ENCODE measurements at places on chromosomes 1 and 21. TPM values are rescaled to one million over a fixed set of nuclear protein-coding genes. Genes with fewer than 3 reads are reported as not detected.

HEYL gene
- polyA plus RNA-seq, result 0.33 TPM

GRCh38 chr1:94180650-94181049 lies 56.7 kb downstream of the ARHGAP29 start:
- no peak for DNase-seq

GRCh38 chr1:172699111-172699510 lies 40.2 kb downstream of the FASLG start:
- no peak for DNase-seq

DNA sequence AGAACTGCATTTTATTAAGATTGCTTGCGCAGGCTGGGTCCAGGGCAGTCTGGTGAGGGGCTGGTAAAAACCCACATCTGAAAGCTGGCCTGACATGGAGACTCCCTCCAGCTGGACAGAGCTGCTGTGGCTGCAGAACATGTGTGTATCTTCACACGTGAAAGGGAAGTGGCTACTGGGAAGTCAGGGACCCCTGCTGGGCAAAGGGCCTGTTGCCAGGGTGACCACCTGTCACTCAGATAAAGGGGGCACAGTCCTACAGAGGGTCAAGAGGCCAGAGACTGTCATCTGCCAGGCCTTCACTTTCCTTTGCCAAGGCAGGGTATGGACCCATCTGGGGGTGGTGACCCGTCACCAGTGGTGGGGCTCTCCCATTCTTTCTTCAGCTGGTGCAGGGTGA lies 17.5 kb downstream of the NKAIN1 start:
- no peak for DNase-seq

DNA sequence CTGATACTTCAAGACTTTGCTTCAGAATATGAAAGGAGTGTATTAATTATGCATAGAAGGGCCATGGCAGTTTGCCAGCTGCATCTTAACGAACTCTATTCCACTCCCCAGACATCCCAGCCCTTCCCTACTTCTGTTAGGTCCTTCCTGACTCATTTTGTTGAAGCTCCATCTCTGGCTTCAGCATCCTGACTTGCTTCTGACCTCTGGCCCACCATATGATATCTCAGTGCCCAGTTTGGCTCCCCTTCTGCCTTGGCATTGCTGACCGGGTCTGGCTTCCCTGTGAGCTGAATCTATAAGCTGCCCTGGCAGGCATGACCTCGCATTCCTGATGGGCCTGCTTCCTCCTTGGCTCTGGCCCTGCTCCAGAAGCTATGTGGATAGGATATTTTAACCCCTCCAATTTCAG lies 27.6 kb upstream of the ARHGAP29 start:
- no peak for DNase-seq
